Pons (tissue), 1 donor: ENCODE measurements at places on chromosomes 1 and 21.

DNA sequence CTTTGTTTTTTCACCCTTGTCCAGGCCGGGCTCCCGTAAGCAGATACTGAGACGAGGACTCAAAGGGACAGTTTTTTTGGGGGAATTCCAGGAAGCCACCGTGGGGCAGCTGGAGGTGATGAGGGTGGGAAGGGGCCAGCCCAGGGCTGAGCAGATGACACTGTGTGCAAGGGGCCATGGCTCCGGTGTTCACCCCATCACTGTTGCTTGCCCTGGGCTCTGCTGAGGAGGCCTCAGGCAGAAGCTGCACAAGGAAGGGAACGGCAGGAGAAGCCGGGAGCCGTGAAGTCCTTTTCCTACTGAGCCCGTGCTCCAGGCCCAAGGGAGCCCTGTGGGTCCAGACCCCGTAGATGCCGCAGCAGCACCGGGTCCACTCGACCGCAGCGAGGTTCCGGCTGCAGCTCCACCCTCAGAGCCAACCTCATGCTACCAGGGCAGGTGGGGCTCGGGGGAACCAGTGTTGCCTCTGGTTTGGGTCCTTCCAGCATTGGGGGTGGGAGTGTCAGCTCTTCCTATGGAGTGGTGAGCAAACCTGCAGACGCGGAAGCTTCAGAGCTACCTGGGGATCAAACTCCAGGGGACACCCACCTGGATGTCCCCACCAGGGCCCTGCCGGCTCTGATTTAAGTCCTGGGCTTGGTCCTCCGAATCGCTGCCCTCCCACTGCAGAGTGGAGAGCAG is 4.3 kb upstream of the CALML6 start:
- no peak for DNase-seq

DNA sequence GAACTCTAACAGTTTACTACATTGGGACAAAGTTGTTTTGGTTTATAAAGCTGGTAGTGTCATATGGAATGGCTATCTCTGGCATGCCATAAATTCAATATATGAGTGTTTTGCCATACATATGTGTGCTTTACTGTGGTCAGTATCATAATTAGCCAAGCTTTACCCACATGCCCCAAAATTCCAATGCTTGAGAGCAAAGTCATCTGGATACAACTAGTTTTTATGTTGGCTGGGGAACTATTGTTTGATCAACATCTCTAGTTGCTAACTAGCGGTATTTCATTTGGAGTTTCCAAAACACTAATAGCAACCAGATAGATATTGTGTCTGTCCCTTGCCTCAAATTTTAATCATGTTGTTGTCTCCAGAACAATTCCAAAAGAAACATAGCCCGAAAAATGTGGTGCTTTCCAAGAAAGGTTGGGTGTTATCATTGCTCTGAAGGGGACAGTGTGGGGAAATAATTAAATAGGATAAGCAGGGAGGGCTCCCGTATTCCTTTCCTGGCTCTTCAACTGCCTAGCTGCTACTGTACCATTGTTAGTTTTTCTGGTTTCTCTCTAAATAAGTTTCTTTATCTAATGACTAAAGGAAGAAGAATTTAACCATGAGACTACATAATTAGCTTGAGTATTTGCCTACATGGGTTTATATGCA is 136.1 kb downstream of the TGFB2 start:
- DNase-seq = no peak

DNA sequence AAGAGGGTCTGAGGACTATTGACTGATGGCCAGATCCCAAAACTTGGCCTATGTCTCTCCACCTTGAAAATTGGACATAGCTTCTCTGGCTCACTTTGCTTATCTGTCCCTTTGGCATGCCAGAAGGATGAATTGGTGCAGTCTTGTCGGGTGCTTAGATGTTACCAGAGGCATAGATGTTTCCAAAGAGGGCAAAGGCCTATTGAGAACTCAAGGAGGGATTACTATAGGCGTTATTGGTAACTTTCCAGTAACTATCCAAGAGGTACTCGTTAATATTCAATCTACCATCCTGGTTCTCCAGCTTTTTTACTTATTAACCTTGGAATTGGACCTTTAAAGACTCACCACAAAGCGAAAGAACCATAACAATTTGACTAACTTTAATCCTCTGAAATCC is 368.3 kb upstream of the ESRRG start:
- DNase-seq = no peak

- no peak for DNase-seq
These were observed 351.2 kb downstream of the MATN1 start for GRCh38 chr1:30371888-30372791.

DNA sequence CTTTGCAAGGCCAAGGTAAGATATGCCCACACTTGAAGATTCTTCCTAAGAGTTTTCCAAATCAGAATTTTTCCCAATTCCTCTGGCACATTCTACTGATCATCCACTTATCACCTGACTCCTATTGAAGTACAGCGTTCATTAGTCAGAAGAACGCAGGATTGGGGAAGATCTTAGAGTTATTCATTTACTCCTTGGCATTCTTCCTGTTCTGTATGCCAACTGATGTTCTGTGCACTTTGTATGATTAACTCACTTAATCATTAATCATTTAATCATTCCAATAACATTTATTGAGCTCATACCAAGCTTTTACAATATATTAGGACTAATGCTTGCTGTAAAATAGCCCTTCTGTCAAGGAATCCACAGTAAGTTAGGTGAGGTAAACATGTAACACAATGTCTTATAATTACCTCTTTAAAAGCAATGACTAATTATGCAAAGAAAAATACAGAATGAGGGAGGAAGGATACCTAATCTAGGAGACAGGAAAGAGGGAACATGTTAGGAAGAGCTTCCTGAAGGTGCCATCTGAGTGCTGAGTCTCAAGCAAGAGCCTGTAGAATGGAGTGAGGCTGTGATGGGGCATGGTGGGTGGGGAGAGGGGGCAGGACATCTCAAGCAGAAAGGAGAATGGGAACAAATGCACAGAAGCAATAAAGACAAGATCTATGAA is 71.1 kb upstream of the DPT start:
- no peak for DNase-seq

DNA sequence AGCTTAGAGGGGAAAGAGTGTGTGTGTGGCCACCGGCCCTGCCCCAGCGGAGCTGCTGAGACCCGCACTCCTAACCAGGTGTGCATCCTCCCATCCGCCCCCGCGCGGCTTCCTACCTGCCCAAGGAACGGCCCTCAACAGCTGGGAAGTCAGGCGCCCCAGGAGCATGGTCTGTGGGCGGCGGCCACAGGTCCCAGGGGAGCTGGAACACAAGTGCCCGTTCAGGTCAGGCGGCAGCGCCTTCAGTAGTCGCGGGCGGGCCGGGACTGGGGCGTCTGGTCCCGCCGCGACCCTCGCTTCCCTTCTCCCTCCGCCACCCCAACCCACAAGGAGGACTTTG is 448 bp downstream of the AURKAIP1 start:
- no peak for DNase-seq

GRCh38 chr21:29078869-29079767 is 5.7 kb upstream of the CCT8 start:
- peak; percentile 86 for DNase-seq

DNA sequence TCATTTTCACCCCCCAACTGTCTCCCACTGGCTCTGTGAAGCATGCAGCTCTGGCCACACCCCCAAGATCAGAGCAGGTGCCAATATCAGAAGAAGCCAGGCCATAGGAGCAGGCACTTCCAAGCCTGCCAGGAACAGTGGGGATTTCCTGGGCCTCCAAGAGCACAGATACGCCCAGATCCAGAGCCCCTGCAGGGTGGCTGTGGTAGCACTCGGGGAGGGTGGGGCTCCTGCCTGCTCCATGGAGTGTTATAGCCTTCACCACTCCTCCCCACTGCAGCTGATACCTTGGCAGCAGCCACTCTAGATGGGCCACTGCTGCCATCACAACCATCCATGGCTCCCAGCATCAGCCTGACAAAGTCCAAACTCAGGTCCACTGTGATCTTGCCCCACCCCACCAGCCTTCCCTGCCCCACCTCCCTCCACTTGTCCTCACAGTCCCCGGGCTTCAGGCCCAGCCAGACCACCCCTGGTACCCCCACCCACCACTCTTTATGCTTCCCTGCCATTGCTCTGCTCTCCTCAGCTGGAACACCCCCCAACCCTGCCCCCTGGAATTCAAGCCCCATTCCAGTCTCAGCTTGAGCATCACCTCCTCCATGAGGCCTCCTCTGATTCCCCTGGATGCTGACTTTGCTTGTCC is 448.3 kb downstream of the MATN1 start:
- DNase-seq = no peak

DNA sequence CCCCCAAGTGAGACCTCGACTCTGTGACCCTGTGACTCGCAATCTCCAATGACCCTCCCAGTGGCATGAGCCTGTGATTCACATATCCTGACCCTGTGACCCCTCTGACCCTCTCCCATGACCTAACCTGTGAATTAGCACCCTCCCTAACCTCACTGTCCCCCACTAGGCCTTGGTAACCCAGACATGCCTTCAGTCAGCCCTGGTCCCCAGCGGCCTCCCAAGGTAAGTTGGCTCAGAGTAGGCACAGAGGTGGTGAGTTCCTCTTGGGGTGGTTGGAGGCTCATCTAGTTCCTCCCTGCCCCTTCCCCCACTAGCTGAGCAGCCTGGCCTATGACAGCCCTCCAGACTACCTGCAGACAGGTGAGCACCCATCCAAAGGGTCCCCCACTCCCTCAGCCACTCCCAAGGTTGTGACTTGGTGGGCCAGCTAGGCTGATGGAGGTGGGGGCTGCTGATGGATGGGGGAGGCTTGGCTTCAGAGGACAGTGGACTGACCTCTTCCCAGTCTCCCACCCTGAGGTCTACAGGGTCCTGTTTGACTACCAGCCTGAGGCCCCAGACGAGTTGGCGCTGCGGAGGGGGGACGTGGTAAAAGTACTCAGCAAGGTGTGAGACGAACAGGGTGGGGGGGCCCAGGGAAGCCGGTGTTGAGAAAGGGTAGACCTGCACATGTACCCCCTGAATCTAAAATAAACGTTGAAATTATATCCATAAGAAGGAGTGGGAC is 1.6 kb downstream of the SH3D21 start:
- DNase-seq = no peak

- peak; percentile 84 for DNase-seq
These were observed 115.7 kb upstream of the IPO9 start for GRCh38 chr1:201713086-201713810.
